Stimulated activated CD8-positive, alpha-beta memory T cell treated with anti-CD3 and anti-CD28 coated beads, Interleukin-15, amount 100 ng/mL, for 48 hours (primary cell): ENCODE measurements at places on chromosomes 11 and 22.

GRCh38 chr11:91124363-91124762 is 901.5 kb upstream of the CHORDC1 start:
- DNase-seq = no peak

GRCh38 chr11:117633186-117633754 is 163.7 kb downstream of the DSCAML1 start:
- no peak for DNase-seq

DNA sequence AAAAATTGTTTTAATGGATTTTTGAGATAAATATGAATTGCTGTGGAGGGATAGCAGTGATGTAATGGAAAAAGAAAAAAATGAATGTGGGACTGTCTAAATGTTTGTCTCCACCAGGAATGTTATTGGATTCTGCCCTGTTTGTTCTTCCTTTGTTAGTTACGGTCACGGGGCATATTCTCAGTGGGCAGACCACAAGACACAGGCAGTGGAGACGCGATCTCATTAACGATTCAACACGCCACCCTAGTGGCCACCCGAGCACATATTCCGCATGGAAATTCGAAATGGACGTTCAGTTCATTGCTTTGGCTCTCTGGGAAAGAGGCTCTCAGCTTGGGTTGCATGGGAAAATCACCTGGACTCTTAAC is 151.8 kb upstream of the TTC12 start:
- no peak for DNase-seq

DNA sequence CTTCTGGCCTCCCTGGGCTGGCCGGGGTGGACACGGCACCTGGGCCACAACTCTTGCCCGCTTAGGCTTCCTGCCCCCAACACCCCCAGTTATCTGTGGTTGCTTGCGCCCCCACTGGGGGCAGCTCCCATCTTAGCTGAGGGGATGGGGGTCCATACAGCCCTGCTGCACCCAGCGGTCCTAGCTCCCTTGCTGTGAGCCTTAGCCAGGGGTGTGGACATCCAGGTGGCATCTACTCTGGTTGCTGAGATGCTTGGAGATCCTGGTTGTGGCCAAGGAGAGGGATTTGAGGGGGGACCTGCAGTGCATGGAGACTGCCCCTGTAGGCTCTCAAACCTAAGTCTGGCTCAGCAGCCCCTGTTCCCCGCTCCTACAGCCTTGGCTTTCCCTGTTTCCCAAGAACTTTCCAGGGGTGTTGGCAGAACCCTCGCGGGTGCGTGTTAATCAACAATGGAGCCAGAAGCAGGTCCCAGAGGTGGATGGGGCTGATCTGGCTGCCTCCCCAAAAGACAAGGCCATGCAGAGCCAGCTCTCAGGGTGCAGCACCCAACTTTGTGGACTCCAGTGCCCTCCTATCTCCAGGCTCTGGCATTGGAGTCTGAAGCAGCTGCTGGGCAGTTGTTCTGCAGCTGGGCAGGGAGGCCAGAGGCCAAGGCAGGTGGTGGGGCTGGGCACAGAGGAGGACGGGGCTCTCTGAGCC is 3.3 kb downstream of the KCNQ1 start:
- DNase-seq = no peak

DNA sequence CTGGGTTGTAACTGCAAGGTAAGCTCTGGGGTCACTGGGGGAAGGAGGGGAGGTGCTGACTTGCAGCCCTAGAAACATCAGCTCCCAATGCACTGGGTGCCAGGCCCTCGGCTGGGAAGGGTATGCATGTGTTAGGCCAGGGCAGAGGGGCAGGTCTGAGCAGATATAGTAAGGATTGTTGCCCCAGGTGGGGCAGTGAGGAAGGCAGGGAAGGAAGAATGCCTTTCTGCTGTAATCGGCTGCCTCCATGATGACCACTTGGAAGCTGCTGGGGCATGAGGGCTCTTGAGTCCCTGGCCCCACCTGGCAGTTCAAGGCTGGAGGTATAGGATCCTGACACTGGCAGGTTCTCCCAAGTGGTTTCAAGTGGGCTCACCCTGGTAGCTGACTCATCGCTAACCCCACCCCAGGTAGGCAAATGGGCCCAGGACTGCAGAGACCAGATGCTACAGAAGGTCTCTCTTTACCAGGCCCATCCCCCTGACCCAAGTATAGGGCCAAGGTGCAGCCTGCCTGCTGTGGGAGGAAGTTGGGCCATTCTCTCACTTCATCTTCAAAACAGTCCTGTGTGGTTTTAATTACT is 56.7 kb downstream of the TIMP3 start:
- no peak for DNase-seq

DNA sequence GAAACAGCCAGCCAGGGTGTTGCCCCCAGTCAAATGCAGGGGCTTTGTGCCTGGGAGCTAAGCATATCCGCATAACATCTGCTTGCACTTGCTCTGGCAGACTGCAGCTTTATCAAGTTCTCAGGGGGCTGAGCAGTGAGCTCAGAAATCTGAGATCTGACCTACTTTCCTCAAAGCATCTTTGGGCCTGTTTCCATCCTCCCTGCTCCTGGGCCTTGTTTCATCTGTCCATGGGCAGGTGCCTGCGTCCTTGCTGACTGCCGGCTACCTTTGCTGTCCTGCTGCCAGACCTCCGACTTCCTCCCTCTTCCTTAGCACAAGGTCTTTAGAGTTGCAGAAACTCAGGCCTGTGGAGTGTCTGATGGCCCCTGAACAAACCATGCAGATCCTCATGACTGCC is 131.2 kb upstream of the B3GAT1 start:
- DNase-seq = no peak

GRCh38 chr11:119056421-119056999 is 495 bp downstream of the HYOU1 start:
- DNase-seq = no peak

DNA sequence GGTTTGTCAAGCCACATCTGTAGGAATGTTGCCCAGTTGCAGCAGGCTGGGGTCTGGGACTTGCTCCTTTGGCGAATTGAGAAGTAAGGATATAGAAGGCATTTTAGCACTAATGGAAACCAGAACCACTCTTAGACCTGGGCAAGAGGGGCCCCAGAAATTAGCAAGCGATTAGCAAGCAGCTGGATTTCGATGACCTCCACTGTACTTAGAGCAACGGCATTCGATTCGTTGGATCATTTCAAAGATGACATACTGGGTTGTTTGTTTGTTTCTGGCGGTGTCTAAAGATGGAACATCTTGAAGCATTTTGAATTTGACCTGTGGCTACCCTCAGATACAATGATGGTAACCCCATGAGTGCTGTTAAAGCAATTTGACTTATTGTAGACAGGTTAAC is 1.2 kb upstream of the CDPF1 start:
- DNase-seq = no peak

GRCh38 chr11:9057888-9058287 is 33.5 kb downstream of the SCUBE2 start:
- DNase-seq = no peak

- no peak for DNase-seq
Observed at GRCh38 chr11:91086028-91086427, 863.2 kb upstream of the CHORDC1 start.

DNA sequence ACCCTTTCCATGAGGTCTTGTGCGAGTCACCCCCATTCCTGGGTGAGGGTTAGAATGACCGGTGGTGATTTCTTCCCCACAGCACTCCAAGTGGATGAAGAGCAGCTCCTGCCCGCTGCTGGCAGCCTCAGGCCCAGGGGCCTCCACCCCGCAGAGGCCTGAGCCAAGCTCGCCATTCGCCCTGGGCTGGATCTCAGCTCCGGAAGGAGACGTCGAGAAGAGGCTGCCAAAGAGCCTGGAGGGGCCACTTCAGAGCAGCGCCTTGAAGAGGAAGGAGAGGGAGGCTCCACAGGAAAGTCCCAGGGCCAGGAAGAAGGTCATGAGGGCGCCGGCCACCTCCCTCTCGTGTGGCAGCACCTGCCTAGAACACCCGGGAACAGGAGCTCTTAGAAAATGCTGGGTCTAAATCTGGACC is 8.4 kb downstream of the SLC29A2 start:
- DNase-seq = no peak

DNA sequence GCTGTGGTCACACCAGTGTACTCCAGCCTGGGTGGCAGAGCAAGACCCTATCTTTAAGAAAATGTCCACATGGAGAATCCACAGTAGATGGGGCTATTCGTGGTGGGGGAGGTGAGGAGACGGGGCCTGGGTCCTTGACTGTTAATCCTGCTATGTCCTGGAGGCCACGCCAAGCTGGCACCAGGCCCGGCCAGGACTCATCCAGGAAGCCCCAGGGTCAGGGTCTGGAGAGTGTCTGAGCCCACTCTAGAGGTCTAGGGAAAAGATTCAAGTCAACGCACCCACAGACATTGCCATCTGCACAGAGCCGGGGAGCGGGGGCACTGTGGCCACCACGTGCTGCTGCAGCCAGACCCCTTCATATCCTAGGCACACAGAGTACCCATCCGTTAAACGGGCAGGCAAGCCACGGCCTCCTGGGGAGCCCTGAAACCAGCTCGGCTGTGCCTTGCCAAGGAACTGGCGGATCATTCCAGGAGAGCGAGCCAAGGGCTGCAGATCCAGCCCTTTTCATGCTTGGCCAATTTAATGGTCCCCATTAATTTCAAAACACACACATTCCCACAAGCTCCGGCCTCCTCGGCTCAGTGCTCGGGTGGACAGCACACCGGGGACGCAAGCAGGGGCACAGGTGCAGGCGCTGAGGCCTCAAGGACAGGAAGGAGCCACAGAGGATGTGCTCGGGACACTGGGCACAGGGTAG is 24.7 kb downstream of the MACROD1 start:
- DNase-seq = no peak

GRCh38 chr22:47059076-47059475 is 296.6 kb downstream of the TBC1D22A start:
- no peak for DNase-seq

DNA sequence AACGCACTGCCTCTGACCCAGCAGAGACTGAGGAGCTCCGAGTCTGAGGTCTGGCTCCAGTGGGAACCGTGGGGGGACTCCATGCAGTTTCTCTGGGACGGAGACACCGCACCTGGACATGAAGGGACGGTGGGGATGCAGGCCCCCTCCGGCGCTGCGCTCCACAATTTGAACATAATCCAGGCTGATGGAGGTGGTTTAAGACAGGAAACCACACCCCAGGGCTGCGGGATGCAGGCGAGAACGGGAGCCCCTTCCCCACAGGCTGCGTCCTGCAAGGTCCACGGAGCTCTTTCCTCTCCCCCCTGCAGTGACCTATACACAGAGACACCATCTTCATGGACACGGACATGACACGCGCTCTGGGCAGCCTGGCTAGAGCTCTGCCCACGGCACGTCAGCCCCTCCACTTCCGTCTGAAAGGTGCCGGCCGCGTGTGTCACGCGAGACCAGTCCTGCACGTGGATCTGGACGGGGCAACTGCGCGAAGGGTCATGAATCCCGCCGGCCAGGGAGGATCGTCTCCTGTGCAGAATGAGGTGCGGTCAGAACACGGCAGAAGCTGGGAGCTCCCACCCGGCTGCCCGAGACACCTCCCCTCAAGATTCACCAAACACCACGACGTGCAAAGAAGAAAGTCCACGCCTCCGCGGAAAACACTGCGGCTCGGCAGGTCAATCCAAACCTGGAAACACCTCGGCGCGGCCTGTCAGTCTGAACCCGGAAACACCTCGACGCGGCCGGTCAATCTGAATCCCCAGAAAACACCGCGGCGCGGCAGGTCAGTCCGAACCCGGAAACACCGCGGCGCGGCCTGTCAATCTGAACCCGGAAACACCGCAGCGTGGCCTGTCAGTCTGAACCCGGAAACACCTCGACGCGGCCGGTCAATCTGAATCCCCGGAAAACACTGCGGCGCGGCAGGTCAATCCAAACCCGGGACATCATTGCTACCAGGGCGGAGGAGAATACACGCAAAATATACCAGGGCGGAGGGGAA is 212.4 kb downstream of the BRD1 start:
- no peak for DNase-seq

DNA sequence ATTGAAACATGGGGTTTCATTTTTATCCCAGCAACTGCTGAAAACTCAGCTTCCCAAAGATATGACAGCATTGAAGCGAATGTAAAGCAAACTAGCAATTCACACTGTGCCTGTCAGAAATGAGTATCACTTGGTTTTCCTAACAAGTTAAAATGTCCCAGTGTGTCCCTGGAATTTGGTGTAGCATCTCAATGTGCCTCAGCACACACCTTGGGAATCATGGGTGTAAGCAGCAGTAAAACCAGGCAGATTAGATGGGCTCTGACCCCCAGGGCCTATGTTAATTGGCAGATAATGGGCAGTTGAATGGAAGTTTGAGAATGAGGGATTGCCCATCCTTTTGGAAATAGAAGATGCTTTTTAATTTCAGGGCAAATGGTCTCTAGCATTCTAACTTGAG is 784.9 kb upstream of the LRRC4C start:
- DNase-seq = no peak

- DNase-seq = no peak
Observed at GRCh38 chr22:17964156-17964555, 60.2 kb downstream of the MICAL3 start.

- no peak for DNase-seq
Observed at GRCh38 chr11:117657794-117658193, 139.2 kb downstream of the DSCAML1 start.

DNA sequence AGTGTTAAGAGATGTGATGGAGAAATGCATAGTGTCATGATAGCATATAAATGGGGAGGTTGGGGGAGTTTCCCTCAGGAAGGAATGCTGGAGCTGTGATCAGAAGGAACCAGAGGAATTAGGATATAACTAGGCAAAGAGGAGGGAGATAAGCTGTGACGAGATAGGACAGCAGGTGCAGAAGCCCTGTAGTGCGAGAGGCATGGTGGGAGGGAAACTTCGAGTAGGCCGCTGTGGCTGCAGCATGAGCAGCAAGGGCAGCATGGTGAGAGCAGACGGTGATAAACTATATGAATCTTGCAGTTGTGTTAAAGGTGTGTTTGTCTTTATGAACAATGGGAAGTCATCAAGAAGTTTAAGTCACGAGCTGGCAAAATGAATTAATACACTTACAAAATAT is 109.9 kb downstream of the EMSY start:
- no peak for DNase-seq

DNA sequence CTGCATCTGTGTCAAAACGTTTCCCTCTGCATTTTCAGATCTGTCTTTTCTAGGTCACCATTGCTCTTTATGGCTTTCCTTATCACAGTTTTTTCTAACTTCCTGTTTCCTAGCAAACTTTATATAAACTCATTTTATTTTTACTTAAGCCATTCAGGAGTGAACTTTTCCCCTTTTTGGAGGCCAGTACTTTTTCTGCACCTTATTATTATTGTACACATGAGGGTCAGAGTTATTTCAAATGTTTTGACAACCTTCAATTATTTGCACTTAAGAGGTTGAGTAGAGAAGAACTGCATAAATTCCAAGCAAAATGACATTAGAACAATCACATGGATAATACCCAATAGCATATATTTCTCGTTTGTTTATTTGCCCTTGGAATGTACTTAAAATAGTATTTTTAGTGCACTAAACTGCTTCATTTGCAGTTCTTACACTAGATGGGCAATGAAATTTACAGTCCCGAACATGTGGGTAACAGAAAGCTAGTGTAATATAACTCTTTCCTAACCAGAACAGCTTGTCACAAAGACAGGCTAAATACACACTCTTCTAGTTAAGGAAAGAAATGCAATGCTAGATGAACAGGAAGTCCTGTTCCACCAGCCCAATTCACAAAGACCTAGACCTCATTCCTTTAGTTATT is 79.5 kb downstream of the UBASH3B start:
- DNase-seq = no peak
